ENCODE measurements at places on chromosomes 7 and 10.

DNA sequence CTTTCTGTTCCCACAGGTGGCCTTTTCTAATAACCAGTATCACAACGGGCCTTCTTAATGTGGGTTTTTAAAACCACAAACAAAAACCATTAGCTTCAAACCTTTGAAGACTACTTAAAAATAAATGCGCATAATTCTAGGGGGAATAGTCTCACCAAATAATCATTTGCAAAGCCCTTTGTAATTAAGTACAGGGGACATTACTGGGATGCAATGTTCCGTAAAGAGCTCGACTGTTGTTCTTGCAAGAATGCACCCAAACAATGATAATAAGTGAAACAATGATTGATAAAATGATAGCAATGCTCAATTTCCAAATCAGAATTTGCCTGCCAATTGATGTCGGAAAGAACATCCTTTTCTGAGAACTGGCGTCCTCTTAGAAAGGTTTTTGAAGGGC, 589.1 kb upstream of the ADARB2 start:
- no peak for DNase-seq

GRCh38 chr7:20172736-20173334, 44.3 kb downstream of the MACC1 start:
- peak; percentile 80 for DNase-seq

DNA sequence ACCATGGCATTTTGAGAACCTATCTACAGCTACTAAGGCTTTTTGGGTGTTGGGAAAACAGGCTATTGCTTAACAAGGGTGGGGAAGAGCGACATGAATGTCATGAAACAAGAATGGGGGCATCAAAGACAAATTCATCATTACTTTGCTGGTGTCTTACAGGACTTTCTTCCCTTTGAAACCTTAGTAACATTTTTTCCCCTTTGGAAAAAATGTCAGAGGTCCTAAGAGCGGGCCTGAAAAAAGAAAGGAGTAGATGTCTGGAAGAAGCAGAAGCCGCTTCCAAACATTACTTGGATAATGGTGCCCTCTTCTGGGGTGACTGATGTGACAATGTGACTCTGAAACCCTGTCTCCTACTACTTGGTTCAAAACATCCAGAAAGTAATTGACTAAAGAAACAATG, 3.8 kb upstream of the DDX50 start:
- DNase-seq = peak; percentile 74

- DNase-seq = peak; percentile 14
Measured at GRCh38 chr10:132107949-132108877, 42.5 kb downstream of the JAKMIP3 start.

- DNase-seq = no peak
Measured at GRCh38 chr10:132579027-132579859, 41.7 kb downstream of the INPP5A start.

- DNase-seq = no peak
Measured at GRCh38 chr7:101435461-101436220, 73.0 kb downstream of the COL26A1 start.

DNA sequence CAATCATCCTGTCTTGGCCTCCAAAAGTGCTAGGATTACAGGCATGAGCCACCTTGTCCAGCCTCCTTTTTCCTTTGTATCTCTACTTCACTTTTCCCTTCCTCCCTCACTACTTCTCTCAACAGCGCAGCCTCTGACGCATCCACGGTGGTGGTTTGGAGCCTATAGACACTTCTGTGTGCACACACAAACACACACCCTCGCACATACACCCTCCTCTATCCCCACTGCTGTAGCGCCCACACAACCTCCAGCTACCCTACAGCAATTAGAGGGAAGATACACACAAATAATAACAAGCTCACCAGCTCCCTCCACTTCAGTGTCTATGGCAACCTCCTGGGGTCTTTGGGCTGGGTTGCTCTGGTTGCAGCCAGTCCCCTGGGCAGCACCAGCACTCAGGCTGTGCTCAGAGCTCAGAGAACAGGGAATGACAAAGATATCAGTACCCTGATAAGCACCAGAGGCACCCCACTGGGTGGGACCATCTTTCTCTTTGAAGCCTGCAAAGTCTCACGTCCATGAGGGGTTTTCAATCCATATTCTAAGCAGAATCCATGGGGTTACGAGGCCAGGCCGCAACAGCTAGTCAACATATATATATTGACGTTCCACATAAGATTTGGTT, 3.3 kb upstream of the CAMK2G start:
- no peak for DNase-seq

GRCh38 chr7:154644366-154644765, 358.6 kb downstream of the PAXIP1 start:
- DNase-seq = no peak

DNA sequence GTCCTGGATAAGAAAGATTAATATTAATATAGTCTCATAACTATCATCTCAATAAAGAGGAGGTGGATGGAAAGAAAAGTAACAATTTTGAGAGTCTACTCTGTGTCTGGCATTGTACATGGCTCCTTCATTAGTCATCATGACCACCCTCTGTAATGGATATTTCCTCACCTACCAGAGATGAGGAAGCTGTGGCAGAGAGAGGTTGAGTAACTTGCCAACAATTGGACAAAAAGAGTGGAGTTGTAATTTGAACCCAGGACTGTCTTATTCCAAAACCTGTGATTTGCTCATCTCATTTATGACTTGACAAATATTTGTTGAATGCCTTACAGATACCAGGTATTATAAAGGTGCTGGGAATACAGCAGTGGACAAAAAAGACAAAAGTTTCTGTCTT, 2.1 kb upstream of the IDE start:
- no peak for DNase-seq

GRCh38 chr7:3232228-3232627, 68.8 kb upstream of the SDK1 start:
- no peak for DNase-seq

GRCh38 chr7:151059367-151060112, at the start of gene SLC4A2:
TSS of gene SLC4A2 (plus strand) at chr7:151059589. CDS start at chr7:151061988, 2,399 bp downstream.
- peak; percentile 90 for DNase-seq

GRCh38 chr10:25573316-25573715, 360.7 kb upstream of the MYO3A start:
- DNase-seq = peak; percentile 25

DNA sequence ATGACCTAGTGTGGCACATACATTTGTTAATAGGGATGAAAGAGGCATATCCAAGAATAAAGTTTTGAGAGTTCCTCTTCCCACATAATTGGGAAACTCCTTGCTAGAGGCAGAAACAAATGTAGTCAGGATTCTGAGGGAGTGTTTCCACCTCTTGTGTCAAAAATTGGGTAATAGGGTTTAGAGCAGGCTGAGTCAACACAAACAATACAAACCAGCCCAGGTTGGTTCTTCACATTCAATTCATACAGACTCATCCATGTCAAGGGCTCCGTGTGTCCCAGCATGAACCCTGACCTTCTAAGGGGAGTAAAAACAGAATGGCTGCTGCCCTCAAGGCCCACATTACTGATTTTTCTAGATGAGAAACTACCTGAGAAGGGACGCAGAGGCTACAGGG, 75.3 kb downstream of the GLI3 start:
- DNase-seq = no peak
